Activated CD4-positive, alpha-beta T cell treated with anti-CD3 and anti-CD28 coated beads, Interleukin-2, amount 50 U/mL, for 1 hour (primary cell): ENCODE measurements at places on chromosomes 1 and 21.

DNA sequence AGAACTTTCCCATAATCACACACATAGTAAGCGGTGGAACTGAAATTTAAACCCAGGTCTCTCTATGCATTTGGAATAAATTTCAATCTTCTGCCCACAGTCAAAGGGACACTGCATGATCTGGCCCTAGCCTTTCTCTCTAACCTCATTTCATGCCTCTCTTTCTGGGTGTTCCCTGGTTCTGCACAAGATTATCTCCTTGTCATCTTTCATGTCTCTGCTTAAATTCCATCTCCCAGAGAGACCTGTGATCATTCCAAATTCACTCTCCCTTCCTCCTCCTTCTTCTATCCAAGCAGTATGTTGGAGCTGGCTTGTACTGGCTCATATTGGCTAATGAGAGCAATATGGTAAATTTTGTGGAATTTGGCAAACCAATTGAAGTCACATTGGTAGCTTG lies 22.2 kb downstream of the ETV3L start:
- DNase-seq: no peak

DNA sequence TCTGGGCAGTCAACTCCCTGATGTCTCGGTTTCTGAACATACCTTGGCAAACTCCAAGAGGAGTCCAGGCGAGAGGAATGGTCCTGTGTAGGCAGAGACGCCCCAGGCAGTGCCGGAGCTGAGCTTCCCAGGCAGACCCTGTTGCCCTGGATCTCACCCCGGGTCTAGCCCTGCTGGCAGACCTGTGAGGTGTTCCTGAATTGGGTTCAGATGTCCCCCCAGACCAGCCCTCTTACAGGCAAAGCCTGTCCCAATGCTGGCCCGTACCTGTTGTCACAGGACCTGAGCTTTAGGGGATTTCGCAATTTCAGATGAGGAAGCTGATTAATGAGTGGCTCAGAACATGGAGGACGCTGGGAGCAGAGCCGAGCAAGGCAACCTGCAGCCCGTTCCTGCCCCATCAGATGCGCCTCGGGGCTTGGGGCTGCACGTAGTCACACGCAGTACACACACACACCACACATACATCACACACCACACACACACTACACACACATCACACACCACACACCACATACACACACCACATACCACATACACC lies 38.5 kb upstream of the PDE9A start:
- DNase-seq: peak; percentile 44

GRCh38 chr1:244226435-244226834 lies 175.4 kb downstream of the ZBTB18 start:
- no peak for DNase-seq

DNA sequence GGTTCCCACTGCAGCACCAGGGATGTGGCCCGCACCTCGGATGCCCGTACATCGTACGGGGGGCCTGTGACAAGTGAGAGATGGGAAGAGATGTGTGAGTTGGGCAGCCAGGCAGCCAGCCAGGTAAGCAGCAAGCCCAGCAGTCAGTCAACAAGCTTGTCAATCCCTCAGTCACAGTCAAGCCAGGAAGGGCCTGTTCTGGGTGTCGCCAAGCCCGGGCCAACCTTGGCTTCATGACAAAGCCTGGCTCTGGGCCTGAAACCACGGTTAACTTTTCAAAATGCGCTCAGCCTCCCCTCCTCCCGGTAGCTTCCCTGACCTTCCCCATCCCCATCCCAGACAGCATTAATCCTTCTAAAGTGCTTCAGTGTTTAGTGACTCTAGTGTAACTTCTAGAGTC lies 31.8 kb downstream of the MYOM3 start:
- no peak for DNase-seq

DNA sequence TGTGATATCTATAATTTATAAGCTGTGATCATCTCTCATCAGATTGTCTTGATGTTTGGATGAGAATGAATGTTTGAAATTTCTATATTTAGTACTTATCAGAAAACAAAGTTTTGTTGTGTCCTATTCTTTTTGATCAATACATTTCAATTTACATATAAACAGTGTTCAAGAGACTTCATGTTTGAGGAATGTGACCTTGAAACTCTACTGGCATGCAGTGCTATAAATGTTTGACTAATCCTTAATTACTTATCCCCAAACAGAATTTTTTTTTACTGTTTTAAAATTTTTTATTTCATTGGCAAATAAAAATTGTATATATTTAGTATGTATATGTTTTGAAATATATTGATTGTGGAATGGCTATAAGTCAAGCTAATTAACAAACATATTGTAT lies 1.5 kb upstream of the PRKAA2 start:
- DNase-seq: no peak

GRCh38 chr1:235919833-235920441 lies 53.2 kb upstream of the LYST start:
- DNase-seq: no peak

DNA sequence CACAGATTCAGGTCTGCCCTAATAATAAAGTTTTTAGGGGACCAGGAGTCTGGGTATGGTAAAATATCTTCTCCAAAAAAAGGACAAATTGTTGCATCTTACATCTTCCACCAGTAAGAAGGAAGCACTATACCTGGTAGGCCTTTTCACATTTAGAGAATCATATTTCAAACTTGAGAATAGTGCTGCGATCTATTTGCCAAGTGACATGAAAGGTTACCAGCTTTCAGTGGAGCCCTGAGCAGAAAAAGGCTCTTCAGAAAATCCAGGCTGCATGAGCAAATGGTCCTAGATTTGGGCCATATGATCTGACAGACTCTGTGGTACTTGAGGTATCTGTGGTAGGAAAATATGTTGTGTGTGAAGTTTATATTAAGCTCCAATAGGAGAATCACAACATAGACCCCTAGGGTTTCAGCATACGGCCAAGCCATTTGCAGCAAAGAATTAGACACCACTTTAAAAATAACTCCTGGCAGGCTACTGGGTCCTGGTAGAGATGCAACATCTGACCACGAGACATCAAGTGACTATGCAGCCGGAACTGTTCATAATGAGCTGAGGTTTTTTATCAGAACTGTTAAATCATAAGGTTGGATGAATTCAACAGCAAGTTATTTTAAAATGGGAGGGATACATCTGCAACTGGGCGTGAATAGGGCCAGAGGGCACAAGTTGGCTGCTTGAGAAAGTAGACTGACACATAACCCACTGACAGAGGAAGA lies 38.6 kb upstream of the CCDC190 start:
- no peak for DNase-seq
